ENCODE measurements at places on chromosomes 6 and 20. TPM values are rescaled to one million over a fixed set of nuclear protein-coding genes. Genes with fewer than 3 reads are reported as not detected.

- DNase-seq = peak; percentile 3
Measured at GRCh38 chr6:80638213-80639055, 532.0 kb downstream of the BCKDHB start.

- no peak for DNase-seq
Measured at GRCh38 chr6:129882510-129883023, 21.5 kb upstream of the TMEM244 start.

- no peak for DNase-seq
Measured at GRCh38 chr20:17210983-17211382, 15.9 kb upstream of the PCSK2 start.

DNA sequence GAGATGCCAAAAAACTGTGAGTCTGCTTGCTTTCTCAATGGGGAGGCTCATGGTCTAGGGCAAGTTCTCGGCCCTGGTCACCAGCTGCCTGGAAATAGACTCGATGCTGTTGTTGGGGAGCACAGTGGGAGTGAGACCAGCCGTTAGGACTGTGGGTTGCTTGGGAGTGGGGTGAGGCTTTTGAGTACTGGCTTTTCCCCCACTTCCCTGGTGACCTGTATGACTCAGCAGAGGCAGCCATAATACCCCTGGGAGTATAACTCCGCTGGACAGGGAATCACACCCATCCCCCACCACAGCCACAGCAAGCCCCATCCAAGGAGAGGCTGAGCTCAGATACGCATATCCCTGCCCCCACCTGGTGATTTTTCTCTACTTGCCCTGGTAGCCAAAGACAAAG is 48.9 kb upstream of the OGFRL1 start:
- no peak for DNase-seq

DNA sequence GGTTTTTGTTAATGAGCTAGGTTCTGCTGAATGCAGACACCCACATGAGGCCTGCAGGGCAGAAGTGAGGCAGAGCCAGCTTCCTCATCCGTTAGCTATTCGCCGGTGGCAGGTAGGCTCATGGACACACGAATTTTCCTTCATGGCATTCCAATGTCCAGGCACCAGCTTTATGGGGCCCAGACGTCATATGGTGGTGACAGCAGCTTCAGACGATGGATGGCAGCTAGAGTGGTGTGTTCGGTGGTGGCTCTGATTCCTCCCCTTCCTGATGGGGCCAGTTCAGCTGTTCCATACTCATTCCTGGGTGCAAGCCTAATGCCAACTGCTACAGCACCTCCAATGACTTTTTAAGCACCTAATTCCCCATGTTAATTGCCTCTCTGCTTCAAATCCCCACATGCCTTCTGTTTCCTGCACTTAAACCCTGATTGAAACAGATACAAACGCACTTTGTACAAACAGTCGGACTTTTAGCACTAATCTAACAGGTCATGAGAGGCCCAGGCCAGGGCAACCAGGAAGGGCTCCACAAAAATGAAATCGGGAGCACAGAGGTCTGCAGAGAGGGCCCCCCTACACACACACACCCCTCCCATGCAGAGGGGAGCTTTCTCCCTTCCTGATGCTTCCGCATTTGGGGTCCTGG is 35.7 kb upstream of the MLN start:
- no peak for DNase-seq

GRCh38 chr20:33846291-33846935 is 35.3 kb downstream of the CHMP4B start:
- no peak for DNase-seq

- DNase-seq = no peak
Measured at GRCh38 chr6:89526563-89526869, 93.6 kb downstream of the ANKRD6 start.

DNA sequence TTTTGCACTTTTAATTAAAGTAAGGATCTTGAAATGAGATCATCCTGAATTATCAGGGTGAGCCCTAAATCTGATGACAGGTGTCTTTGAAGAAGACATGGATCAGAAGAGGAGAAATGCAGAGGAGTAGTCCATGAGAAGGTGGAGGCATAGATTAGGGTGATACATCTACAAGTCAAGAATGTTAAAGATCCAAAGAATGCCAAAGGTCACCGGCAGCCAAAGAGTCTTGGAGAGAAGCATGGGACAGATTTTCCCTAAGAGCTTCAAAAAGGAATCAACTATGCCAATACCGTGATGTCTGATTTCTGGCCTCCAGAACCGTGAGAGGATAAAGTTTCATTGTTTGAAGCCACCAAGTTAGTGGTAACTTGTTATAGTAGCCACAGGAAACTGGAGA is 59.0 kb upstream of the THEMIS start:
- no peak for DNase-seq

DNA sequence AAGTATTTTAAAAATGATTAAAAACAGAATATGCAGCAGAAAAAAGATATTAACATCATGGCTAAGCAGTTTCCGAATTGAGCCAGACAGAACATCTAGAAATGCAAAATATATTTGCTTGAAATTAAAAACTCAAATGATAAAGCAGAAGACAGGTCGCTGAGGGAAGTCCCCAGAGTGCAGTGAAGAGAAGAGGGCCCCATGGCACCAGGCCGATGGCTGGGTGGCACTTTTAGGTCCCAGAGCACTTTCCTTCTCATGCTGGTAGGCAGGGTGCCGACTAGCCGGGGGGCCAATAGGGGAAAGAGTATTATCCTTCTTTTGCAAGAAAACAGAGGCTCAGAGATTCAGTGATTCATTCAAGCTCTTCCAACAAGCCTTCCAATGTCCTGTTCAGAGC is 58.9 kb downstream of the MYH7B start:
- no peak for DNase-seq

- DNase-seq = no peak
Measured at GRCh38 chr6:89406141-89406540, 5.9 kb downstream of the RRAGD start.

DNA sequence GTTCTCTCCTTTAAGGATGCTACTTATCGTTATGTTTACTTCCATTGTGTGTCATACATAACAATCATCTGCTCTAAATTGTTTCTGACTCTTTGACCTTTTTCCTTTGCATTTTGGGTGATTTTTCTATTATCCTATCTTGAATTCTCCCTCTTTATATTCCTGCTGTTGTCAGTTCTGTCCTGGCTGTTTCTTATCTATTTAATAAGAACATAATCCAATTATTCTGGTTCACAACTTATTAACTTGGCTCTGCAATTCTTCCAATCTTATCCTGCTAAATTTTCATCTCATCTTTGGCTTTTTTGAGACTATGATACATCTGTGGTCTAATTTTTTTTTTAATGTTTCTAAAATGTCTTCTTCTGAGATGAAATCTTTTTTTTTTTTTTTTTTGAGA is 54.7 kb upstream of the TOX2 start:
- no peak for DNase-seq

DNA sequence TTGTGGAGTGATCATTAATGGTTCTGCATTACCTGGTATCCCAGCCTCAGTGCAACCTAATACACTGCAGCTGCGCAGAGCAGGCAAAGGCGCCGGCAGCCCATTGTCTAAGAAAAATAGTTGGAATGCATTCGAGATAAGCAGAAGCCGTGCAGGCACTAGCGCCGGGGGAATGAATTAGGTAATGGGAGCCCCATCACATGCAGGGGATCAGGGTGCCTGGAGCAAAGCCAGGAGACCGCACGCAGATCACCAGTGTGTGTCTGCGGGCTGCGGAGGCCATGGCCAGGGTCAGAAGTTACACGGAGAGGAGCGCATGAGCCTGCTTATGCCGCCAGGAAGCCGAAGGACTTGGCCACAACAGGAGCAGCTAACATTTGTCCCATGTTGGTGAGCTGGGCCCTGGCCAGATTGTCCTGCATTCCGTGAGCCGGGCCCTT is 156.8 kb downstream of the DLL1 start:
- DNase-seq = no peak

- DNase-seq = no peak
Measured at GRCh38 chr6:86619428-86619827, 317.9 kb upstream of the HTR1E start.

DNA sequence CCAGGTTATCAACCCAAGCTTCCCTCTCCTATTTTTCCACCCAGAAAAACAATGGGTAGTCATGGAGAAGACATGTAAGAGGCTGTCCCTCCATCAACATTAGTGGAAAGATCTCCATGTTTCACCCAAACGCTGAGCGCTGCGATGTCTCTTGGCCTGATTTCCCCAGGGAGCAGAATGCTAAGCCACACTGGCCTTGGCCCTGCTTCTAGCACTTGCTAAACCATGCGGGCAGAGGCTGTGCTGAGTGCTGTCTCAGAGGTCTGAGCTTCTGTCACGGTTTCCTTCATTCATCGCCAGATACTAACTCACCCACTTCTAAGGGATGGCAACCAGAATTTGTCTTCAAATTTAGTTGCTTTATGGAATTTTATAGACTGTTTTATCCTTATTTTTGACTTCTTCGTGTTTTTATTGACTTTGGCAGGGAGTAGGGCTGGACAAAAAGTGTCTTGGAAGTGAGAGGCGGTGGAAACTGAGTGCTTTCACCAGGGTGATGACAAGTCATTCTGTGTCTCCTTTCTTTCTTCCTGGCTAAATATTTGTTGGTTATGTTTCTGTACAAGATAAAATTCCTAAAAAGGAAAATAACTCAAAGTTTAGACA is 181.4 kb upstream of the UST start:
- no peak for DNase-seq

DNA sequence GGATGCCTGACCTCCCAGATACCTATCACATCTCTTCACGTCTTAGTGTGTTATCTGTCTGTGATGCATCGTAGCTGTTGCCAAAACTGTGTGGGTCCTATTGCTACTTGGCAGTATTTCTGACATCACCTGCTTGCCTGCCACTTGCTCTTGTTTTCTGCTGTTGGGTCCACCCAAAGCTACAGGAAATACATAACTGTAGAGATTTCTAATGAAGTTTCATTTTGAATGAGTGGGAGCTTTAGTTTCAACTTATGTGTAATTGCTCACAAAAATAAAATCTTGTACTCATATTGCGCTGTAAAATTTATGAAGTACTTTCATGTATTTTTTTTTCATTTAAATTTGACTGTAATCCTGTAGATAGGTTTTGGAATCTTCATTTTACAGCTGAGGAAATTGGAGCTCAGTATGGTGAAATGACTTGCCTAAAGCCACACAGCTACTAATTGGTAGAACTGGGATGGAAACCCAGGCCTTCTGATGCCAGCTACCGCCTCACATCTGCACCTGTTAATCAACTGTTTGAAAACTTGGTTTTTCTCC is 113.6 kb upstream of the MAN1A1 start:
- DNase-seq = no peak

DNA sequence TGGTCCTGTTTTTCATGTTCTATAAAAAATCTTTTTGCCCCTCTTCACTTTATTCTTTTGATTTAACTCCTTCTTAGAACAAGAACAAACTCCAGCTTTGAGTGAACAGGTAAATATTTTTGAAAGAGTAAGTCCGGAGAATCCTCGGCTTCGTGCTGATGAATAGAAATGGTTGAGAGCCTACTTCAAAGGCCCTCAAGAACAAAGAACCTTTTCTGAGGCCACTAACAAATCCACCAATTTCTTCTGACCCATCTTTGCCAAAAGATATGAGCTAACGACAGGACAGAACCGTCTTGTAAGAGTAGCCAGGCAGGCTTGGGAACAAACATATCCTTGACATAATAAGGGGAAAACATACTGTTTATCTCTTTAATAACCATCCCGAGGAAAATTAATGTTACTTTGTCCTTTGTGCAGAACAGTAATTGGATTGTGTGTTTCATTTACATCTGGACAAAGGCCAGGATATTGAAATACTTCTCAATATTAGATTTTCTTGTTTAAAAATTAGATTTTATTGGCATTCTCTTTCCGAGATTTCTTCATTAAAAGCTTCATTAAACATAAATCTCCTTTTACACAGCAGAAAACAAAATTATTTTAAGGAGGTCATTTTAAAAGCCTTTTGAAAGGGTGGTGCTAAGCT is 52.9 kb downstream of the NOX3 start:
- no peak for DNase-seq

DNA sequence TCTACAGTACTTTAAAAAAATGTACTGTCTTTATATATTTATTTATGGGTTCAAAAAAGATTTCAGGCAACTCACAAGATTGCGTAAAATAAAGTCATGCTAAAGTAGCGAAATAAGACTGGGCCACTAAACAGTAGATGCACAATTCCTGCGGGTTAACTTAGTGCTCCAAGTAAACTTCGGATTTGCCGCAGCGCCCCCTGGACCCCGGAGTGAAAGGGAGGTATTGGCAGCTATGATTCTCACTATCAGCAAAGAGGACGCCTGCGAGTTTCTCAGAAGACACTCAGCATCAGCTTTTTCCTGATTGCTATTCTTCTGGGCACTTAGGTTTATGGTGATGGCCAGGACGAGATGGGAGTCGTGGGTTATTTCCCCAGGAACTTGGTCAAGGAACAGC is 1.4 kb downstream of the OTOR start:
- DNase-seq = peak; percentile 7

DNA sequence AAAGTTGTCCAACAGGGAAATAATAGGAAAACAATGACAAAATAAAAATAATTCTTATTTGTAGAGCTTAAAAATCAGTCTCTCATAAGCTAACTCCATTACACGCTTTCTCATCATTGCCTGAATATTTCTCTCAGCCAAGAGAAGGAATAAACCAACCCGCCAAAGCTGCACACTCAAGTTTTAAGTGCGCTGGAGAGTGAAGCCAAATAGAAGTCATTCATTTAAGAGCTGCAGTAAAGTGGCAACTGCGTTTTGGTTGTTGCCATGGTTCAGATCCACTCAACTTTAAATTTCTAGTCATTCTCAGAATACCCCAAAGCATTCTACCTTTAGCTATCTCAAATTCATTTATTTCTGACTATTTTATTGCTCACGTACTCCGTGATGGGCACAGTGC is 230.7 kb downstream of the CBLN4 start:
- DNase-seq = no peak

GRCh38 chr6:55536391-55536956 is 42.5 kb downstream of the HMGCLL1 start:
- DNase-seq = no peak

Gene GPLD1
- total RNA-seq = 4.7 TPM

Gene AURKA
- 60.3 TPM for total RNA-seq

Gene CST4
- not detected for total RNA-seq

Gene CARMIL1
- total RNA-seq = 5.0 TPM

Gene NKX2-4
- total RNA-seq = not detected

Gene COL20A1
- total RNA-seq = 10.2 TPM

Gene FRK
- total RNA-seq = 0.11 TPM

Gene BTN1A1
- not detected for total RNA-seq

Gene DAAM2
- total RNA-seq = 17.6 TPM
